A549 (cell line): ENCODE measurements at places on chromosomes 4 and X. TPM values are rescaled to one million over a fixed set of nuclear protein-coding genes. Genes with fewer than 3 reads are reported as not detected.

DNA sequence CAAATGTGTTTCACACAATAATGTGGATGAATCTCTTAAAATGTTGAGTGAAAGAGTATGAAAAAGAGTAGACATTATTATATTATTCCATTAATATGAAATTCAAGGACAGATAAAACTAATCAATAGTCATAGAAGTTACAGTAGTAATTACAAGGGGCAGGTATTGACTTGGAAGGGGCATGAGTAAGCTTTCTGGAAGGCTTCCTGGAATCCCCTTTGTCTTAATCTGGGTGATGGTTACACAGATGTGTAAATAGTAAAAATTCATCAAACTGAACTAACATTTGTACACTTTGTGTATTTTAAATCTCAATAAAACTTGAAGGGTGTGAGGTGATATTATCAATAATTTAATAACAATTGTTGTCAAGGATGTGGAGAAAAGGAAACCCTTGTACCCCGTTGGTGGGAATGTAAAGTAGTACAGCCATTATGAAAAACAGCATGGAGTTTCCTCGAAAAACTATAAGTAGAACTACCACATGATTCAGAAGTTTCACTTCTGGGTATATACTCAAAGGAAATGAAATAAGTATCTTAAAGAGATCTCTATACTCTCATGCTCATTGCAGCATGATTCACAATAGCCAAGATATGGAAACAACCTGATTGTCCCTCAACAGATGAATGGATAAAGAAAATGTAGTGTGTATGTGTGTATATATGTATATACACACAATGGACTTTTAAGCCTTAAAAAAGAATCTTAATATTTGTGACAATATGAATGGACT, 96.9 kb upstream of the MID1IP1 start:
- DNase-seq, result no peak

DNA sequence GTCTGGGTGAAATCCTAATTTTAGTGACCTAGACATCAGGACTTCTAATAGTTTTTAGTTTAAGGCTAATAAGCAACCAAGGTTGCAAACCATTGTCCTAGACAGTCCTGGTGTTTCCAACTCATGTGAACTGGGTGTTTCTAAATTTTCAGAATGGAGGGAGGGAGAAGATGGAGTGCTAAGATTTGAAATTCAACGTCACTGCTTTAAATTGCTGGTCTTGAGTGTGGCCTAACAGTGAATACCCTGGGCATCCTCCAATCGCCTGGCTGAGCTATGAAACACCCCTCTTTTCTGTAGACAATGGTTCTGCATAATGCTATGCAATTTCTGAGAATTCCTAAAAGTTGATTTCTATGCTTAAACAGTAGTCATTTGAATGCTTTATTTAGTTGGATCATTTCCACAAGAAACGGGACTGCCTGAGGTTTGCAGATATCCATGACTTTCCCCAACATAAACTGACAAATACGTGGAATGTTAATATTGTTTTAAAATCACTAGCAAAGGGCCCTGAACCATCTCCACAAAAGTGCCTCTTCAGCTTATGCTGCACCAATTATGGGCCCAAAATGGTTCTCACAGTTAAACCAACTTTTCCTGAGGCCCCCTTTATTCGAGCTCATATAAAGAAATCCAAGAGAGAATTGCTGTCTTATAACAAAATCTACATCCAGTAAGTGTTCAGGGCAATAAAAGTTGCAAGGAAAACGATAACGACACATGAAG, 1.1 kb downstream of the FBXL5 start:
- DNase-seq, result no peak

- DNase-seq, result no peak
These were observed 51.7 kb upstream of the CLCN4 start for GRCh38 chrX:10104958-10105658.

GRCh38 chr4:3112201-3112600, 37.7 kb downstream of the HTT start:
- DNase-seq, result no peak

- DNase-seq, result no peak
These were observed 40.6 kb downstream of the RAB33A start for GRCh38 chrX:130212371-130212770.

GRCh38 chr4:100849319-100849718, 331.5 kb upstream of the EMCN start:
- DNase-seq, result no peak

DNA sequence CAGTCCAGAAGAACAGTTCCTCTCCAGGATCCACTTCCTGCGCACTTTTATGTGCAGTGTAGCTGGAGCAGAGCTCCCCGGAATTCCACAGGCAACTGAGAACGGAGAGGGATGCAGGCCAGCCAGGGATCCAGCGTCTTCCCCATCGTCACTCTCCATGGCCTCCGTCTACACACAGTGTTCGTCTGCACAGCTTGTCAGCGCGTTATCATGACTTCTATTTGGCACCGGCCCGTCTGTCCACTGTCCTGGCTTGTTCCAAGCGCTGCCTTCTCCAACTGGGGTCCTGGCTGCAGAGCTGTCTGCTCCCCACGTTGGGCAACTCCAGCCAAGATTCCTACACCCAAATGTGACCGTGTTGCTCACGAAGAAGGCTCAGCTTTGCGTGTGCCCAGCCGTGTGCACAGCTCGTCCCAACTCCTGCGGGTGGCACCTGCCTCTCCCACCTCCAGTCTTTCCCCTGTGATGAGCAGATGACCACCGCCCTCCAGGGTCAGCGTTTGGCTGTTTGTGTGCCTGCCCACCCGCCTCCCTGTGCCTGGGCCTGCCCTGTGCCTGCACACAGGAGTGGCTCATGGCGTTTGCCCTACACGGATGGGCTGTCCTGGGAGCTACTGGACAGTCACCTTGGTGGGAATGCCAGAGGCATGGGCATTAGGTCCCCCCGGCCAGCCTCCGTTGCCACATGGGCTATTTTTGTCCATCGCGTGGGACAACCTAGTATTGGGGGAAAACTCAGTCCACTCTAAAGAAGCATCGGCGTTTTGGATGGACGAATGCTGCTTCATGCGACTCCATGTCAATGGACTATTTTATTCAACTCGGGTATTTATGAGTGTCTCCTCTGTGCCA, 2.2 kb upstream of the CTBP1 start:
- DNase-seq, result no peak

DNA sequence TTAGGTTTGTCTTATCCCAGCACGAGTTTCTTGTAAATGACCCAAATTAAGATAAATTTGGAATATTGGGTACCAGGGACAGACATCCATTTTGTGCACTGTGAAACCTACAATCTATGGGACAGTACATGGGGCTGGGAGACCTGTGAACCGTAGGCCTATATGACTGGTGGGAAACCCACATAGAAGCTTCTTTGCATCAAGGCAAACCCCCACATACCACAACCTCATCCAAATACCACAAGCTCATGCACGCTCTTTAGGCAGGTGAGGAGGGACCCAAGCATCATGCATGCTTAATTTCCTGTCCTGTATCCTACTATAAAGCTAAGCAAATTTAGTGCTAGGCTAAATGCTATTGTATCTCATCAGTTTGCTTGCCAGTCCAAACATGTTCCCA, 47.8 kb downstream of the NIPAL1 start:
- DNase-seq, result no peak

GRCh38 chr4:99651016-99651769, 6.4 kb downstream of the C4orf54 start:
- no peak for DNase-seq

DNA sequence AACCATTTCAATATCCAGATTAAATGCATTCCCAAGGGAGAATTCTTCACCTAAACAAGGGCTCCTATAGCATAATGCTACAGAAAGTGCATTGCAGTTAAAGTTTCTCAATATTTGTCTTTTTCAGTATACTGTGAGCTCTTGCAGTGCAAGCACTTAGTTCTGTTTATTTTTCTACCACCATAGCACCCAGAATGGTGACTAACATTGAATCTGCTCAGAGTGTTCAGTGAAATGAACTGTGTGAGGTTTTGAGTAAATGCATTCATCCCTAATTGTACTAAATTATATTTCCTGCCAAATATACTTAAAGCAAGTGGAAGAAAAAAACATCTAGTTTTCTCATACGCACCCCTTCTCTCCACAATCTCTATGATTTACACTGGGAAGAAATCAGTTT, 383.9 kb downstream of the PCDH7 start:
- no peak for DNase-seq

DNA sequence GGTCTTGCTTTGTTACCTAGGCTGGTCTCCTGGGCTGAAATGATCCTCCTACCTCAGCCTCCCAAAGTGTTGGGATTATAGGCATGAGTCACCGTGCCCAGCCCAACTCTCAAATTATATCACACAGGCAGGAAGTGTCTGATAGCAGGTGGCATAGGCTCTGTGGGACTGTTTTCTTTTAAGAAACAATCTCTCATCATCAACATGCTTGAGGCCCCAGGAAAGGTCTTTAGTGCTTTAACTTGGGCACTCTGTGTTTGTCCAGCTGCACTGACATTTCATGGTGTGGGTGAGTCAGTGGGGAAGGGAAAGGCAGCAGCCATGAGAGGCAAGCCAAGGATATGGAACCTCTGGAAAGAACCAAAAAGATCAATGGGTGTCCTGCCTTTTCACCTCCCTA, 88.1 kb upstream of the TSPAN5 start:
- no peak for DNase-seq

- DNase-seq, result no peak
These were observed 169.7 kb upstream of the STK26 start for GRCh38 chrX:131853440-131853839.

- DNase-seq, result no peak
These were observed 330.4 kb downstream of the GBA3 start for GRCh38 chr4:23023121-23023520.

DNA sequence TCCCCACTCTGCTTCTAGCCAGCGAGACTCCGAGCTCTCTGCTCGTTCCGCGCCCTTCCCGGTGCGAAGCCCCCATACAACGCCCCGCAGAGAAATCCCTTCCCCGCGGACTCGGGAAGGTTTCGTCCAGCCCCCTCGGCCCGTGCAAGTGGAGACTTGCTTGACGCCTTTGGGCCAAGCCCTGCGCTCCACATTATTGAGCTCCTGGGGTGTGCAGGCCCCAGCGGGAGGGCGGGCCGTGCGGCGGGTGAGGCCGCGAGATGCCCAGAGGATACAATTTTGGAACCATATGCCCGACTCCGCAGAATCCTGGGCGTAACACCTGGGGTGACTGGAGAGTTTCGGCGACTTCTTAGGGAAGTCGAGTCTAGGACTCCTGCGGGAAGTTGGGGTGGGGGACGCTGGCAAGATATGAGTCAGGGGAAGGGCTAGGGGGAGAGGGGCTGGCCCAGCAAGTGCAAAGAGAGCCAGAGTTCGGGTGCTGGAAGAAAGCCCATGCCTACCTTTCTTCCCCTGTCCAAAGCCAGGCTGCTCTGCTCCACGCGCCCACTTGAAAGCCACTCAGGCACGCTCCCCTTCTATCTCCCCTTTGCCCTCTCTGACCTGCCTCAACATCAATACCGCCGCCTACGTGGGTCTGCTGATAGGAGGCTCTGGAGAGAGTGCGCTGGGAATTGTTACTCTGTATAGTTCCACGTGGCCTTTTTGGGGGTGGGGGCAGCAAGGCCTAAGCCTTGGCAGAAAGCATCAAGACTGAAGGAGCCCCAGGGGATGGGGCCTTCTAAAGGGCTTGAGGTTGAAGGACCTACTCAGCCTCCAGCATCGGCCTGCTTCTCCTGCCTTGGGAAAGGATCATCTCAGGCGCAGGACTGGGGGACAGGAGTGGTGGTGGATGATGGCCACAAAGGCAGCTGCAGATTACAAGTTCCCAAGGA, 1.2 kb upstream of the ELF4 start:
- peak; percentile 10 for DNase-seq

- DNase-seq, result no peak
These were observed 41.0 kb downstream of the CEP135 start for GRCh38 chr4:55989766-55990165.

GRCh38 chrX:103864886-103865534, 33.0 kb upstream of the RAB9B start:
- DNase-seq, result no peak

DNA sequence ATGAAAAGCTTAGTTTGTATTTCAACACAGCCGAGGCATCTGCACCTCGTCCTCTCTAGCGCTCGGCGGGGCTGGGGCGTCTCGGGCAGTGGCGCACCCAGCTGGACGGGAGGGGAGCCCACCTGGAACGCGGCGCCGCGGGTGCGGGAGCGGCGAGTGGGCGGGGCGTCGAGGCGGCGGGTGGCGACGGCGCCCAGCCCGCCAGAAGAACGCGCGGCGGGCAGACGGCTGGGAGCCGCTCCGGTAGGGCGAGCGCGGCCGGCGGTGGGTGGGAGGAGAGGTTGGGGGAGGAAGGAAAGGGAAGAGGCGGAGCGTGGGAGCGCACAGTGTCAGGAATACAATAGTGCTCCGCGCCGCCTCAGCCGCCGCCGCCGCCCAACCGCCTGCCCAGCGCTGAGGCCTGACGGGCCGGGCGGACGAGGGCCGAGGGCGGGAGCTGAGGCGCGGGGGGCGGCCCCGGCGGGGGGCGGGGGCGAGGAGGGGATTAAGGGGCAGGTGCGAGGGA, at the start of gene JADE3:
JADE3 (plus strand) TSS at position 324 of the 505 bp plus-strand sequence. CDS start 72,474 bp downstream, outside the sequence.
- DNase-seq, result peak; percentile 61

- no peak for DNase-seq
These were observed 74.6 kb downstream of the DOCK11 start for GRCh38 chrX:118570209-118570608.

DNA sequence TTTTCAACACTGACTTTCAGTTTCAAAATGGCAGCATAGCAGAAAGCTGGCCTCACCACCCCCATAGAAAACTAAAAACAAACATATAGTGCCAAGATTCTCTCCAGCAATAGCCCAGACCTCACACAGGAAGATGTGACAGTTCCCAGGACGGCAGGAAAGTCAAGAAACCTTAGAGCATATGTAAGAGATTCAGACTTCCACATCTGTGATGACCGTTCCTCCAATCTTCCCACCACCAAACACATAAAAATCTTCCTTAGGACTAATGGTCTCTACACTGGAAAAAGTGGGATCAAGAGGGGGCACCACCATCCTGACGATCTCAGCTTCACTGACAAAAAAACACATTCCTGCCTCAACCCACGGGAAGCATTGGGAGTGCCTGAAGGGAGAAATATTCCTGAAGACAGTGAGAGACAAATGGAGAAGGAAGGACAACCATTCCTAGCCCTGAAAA, 134.1 kb upstream of the CPXCR1 start:
- DNase-seq, result no peak

The NXF2B gene
- not detected in 3 replicates for polyA plus RNA-seq

The CXXC4 gene
- 0.03 to 0.04 TPM (median 0.03 TPM) in 3 replicates for polyA plus RNA-seq

The EPGN gene
- not detected in 3 replicates for polyA plus RNA-seq

The RNF175 gene
- not detected in 3 replicates for polyA plus RNA-seq

The EFHC2 gene
- polyA plus RNA-seq, result 0.31 to 0.48 TPM (median 0.37 TPM) in 3 replicates

The TRPC5OS gene
- polyA plus RNA-seq, result not detected in 3 replicates

The GUCY1A1 gene
- polyA plus RNA-seq, result not detected in 3 replicates

The SUPT20HL1 gene
- not detected in 3 replicates for polyA plus RNA-seq
